ENCODE measurements at places on chromosomes 12 and 14. TPM values are rescaled to one million over a fixed set of nuclear protein-coding genes. Genes with fewer than 3 reads are reported as not detected.

DNA sequence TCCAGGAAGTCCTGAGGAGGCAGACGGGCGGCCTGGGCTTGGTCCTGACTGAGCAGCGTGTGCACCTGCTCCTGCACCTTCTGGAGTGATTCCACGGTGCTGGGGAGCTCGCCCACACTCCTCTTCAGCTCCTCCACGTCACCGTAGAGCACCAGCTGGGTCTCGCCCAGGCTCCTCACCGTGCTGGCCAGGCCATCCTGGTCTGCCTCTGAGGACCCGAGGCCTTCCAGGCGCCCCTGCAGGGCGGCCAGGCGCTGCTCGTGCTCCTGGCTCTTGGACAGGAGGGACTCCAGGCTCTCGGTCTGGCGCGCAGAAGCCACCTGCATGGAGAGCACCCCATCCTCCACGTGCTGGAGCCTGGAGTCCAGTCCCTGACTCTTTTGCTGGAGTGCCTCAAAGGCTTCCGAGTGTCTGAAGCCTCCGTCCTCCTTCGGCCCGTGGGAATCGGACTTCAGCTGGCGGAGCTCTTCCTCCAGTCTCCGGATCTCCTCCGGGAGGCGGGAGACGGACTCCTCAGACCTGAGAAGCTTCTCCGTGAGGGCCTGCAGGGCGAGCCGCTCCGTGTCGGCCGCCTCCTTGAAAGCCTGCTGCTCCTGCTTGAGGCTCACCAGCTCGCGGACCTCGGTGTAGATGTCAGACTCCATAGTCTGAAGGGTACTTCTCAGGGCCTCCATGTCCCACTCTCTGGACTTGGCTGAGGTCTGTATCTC lies 8.4 kb downstream of the CKAP4 start:
- no peaks in the 10 kb centered on the region for H3K27me3 ChIP-seq
- H3K4me3 ChIP-seq = no peak overlapping the region
- no peak overlapping the region for H3K27ac ChIP-seq
- H3K36me3 ChIP-seq = peaks cover 5% of the 10 kb centered on the region

Gene LMNTD1
- not detected for total RNA-seq

- H3K27me3 ChIP-seq = no peaks in the 10 kb centered on the region
- H3K27ac ChIP-seq = peak overlapping the region; percentile 93
- peak; percentile 71 for DNase-seq
- peaks cover 32% of the 10 kb centered on the region for H3K4me1 ChIP-seq
- H3K36me3 ChIP-seq = no peaks in the 10 kb centered on the region
These were observed 8.3 kb downstream of the PXN start for GRCh38 chr12:120257041-120257821.

Gene AKAP5
- total RNA-seq = 3.2 TPM

GRCh38 chr14:78022059-78022458 lies 148.1 kb upstream of the NRXN3 start:
- no peaks in the 10 kb centered on the region for H3K36me3 ChIP-seq
- H3K4me3 ChIP-seq = no peak overlapping the region
- DNase-seq = peak; percentile 90
- no peak overlapping the region for H3K27ac ChIP-seq
- no peaks in the 10 kb centered on the region for H3K4me1 ChIP-seq
